Urinary bladder (tissue), 4 donors: ENCODE measurements at places on chromosomes 2 and 18. TPM values are rescaled to one million over a fixed set of nuclear protein-coding genes. Genes with fewer than 3 reads are reported as not detected.

Gene ANKRD53
- 1.8 TPM for total RNA-seq

Gene HOXD1
- 0.90 TPM for total RNA-seq

Gene ARID5A
- total RNA-seq, result 10.7 TPM

Gene RAMP1
- total RNA-seq, result 13.2 TPM

Gene OTOS
- not detected for total RNA-seq

Gene COBLL1
- total RNA-seq, result 51.8 TPM
